COLO829 (cell line): ENCODE measurements at places on chromosomes 5 and 9.

DNA sequence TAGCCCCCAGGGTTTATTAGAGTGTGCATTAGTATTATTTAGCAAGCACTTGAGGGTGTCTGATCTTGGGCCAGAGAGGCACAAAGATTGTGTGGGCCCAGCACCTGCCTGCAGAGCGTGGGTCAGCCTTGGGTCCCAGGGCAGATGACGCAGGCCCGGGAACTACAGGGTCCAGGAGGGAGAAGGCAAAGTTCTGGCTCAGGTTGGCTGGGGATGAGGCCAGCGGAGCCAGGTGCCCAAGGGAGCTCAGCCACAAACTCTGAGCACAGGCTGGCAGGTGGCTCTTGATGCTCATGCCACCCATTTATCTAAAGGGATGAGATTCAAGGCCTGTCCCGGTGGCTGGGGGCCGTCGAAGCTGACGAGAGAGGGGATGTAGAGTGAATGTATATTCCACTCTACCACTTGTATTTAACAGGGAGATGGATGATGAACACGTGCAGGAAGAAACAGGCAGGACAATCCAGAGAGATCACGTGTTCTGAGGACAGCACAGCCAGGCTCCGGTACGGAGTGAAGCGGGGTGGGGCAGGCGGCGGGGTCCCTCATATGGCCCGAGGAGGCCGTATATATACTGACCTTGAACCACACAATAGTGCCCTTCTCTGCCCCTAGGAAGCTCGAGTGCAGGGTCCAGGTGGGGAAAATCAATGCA, 818 bp upstream of the OBP2A start:
- no peak for DNase-seq

DNA sequence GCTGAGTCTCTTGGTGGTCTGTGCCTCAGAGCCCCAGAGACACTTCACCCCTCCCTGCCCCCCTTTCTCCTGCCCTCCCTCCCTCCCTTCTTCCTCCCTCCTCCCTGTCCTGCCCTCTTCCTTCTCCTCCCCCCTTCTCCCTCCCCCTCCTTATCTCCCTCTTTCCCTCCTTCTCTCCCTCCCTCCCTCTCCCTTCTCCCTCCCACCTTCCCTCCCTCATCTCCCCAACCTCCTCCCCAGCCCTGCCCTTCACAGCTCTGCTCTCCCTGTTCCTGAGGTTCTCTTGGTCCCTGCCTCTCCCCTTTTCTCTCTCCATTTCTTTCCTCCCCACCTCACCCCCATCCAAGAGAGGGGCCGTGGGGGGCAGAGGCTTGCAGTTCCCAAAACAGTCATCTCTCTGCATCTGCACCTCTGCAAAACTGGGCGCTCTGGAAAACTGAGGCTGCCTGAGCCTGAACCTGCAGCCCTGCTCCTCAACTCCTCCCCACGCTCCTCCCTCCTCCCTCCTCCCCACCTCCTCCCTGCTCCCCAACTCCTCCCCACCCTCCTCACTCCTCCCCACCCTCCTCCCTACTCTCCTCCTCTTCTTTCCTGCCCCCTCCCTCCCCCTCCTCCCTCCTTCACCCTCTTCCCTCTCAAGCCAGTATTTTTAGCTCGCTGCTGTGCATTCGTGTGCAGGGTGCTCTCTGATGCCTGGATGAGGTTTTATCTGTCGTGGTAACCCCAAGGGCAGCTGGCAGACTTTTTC, 219.1 kb downstream of the C9orf50 start:
- no peak for DNase-seq

- no peak for DNase-seq
Observed at GRCh38 chr5:27788184-27788583, 749.8 kb upstream of the CDH9 start.

- no peak for DNase-seq
Observed at GRCh38 chr5:56984445-56984844, 32.5 kb upstream of the MIER3 start.

GRCh38 chr9:35237311-35237710, 75.5 kb downstream of the UNC13B start:
- DNase-seq, result no peak

DNA sequence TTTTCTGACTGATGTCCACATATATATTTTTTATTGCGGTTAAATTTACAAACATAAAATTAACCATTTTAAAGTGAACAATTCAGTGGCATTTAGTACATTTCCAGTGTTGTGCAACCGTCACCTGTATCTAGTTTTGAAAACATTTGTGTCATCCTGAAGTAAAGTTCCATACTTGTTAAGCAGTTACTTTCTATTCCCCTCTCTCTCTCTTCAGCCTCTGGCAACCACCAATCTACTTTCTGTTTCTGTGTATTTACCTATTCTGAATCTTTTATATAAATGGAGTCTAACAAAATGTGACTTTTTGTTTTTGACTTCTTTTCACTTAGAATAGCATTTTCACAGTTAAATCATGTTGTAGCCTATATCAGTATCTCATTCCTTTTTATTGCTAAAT, 480.1 kb upstream of the SMARCA2 start:
- no peak for DNase-seq

- DNase-seq, result no peak
Observed at GRCh38 chr5:120771202-120771601, 307.1 kb downstream of the PRR16 start.

DNA sequence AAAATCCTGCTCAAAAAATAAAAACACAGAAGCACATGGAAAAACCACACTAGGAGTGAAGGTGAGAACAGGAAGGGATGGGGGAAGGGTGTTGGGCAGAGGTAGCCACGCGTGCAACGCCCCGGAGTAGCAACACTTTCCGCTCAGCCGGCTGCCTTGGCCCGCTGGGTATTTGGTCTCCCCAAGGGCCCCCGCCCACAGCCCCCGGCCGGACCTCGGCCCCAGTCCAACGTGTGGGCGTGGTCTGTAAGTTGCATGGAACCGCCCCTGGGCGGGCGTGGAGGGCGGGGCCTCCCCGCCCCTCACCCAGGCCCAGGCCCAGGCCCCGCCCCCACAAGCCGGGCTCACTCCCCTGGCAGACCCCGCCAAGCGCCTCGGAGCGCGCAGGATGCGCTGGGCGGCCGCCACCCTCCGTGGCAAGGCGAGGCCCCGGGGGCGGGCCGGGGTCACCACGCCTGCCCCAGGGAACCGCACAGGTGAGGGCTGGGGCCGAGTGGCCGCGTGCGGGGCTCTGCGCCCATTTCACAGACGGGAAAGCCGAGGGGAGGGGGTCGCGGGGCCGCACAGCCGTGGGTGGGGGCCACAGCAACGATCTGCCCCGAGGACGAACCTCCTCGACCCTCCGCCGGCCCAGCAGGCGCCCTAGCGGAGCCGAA, at the start of gene SUSD3:
Gene SUSD3, plus strand, starts transcription at position 347 of the 656 bp plus-strand sequence. Its CDS starts 42 bp downstream, at position 389.
- peak; percentile 37 for DNase-seq

DNA sequence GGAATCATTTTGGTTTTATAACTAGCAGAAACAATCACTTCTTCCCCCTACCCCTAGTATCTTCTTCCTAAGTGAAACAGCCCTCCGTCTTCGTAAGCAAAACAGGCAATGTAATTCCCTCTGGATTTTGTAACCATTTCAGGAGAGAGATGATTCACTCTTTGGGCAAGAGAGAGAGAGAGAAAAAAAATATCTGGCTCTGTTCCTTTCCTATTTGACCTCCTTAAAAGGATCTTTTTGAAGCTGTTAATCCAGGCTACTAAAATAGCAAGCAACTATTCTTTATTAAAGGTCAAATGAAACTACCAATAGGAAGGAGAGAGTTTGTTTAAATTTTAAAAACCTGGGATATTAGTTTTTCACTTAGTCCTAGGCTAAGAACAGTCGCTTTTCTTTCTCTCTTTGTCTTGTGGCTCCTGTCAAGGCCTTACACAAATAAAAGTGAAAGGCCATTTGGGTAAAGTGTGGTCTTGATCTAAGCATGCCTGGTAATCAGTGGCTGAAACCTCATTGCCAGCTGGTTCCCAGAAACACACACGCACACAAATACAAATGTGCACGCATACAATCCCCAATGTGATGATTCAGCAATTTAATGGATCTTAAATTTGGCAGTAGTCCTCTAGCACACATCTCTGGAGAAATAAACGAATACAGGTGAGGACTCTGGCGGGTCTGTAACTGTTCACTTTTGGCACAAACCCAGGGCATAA, 70.2 kb downstream of the PRUNE2 start:
- peak; percentile 66 for DNase-seq

DNA sequence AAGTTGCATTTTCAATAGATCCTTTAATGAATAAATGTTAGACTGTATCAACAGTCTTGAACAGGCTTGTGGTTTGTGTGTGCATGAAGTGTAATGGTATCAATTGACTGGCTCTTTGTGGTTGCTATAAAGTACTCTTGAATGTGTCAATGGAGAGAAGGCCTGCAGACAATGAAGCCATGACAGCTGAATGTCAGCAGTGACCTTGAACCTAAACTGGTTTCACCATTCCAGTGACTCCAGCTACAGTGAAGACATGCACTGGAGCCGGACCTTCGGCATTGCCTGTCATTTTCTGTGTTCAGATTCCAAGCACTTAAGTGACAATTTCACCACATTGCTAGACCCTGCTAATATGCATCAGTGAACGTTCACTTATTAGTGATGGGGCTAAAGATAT, 276.0 kb upstream of the TMEM161B start:
- DNase-seq, result no peak

DNA sequence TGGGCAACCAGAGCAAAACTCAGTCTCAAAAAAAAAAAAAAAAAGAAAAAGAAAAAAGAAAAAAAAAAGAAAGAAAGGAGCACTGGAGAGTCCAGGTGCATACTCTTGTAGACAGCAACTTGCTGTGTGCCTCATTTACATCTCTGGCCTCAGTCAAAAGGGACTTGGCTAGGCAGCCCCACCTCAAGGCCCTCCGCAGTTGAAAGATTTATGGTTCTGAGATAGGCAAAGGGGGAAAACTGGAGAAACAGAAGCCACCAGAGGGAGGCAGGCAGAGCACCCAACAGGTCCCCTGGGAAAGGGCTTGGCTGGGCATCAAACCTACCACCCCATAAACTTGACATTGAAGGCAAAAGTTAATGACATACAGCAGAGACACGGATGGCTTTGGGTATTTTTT, 6.1 kb downstream of the ORM2 start:
- no peak for DNase-seq

- no peak for DNase-seq
Observed at GRCh38 chr9:92740446-92740961, 24.1 kb downstream of the BICD2 start.

- DNase-seq, result no peak
Observed at GRCh38 chr5:176812269-176813259, 2.2 kb downstream of the UNC5A start.

- no peak for DNase-seq
Observed at GRCh38 chr5:179841621-179842020, 17.0 kb downstream of the MRNIP start.

GRCh38 chr5:176157656-176158055, 80.6 kb upstream of the SIMC1 start:
- DNase-seq, result no peak

GRCh38 chr5:89917112-89917511, 492.4 kb downstream of the CETN3 start:
- DNase-seq, result no peak

DNA sequence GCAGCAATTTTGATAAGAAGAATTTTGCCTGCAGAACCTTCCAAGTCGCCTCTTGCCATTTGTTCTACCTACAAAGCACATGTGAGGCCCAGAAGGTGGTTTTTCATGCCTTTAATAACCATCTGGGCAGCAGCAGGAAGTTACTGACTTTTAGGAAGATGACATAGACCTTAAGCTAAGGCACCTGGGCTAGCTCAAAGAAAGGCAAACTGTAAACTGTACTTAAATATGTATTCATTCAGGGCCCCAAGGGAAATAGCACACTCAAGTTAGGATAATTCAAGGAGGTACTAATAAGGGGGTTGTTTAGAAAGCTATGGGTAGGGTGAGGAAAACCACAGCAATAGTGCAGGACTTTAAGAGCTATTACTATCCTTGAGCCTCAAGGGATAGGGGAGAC, 57.3 kb upstream of the HSPB3 start:
- no peak for DNase-seq

DNA sequence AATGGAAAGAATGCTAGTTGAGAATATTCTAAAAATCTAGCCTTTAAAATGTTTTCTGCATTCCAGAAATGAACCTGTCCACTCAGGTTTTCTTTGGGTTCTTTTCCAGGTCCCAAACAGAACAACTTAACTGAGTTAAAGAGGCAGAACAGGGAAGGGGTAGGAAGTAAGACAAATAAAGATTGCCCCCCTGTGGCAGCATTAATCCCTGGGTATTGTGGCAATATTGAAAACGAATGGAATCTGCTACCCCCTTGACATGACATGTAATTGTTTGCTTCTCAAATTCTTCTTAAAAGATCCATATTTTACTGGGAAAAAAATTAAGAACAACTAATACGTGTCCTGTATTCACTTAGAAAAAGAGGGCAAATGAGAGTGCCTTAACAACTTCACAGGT, 9.3 kb upstream of the RBM22 start:
- no peak for DNase-seq

- DNase-seq, result no peak
Observed at GRCh38 chr5:128358826-128359225, 179.2 kb downstream of the FBN2 start.

DNA sequence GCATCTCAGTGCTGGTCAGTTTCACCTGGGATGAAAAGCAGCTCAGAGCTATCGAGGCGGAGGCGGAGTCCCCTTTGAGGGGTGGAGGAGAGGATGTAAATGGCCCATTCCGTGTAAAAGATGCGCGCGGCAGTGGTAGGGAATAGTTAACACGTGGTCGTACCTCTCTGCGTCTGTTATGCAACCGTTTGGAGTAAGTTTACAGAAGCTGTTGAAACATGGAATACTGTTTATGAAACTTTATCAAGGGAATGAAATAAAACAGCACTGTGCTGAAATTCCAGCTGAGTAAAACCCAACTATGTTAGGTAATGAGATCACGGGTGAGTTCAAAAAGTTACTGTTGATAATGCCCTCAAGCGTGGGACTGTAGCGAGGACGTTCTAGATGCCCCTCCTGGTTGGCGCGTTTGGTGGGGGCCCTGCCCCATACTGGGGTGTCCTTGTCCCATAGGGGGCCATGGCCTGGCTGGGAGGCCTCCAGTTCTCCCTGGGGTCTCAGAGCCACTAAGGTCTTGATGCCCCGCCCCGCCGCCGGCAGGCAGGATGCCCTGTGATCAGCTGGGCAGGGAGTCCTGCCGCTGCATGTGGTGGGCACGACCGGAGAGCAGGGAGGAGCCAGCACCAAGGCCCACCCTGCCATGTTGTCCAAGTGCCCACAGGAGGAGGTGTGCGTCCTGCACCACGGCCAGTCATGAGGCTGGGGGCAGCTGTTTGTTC, 90.9 kb downstream of the COL5A1 start:
- no peak for DNase-seq

DNA sequence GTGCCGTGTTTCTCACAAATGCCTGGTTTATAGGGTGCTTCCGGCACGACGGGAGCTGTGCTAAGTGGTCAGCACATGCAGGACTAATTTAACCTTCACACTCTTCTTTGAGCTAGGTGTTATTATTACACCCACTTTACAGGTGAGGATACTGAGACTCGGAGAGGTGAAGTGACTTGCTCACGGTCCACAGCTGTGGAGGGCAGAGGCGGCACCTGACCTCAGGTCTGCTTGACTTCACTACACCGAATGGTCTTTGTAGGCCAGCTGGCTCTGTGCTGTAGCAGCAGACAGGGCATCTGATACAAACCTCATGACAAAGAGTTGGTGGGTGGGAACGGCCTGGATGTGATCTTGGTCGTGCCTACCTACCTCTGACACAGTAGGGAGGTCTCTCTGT, 102.0 kb upstream of the BOD1 start:
- DNase-seq, result no peak

- no peak for DNase-seq
Observed at GRCh38 chr5:37071487-37071886, 177.7 kb downstream of the CPLANE1 start.
